ENCODE measurements at places on chromosomes 11 and 22.
A peak's percentile ranks its signal among the peaks of the same experiment; 100 is the strongest.

DNA sequence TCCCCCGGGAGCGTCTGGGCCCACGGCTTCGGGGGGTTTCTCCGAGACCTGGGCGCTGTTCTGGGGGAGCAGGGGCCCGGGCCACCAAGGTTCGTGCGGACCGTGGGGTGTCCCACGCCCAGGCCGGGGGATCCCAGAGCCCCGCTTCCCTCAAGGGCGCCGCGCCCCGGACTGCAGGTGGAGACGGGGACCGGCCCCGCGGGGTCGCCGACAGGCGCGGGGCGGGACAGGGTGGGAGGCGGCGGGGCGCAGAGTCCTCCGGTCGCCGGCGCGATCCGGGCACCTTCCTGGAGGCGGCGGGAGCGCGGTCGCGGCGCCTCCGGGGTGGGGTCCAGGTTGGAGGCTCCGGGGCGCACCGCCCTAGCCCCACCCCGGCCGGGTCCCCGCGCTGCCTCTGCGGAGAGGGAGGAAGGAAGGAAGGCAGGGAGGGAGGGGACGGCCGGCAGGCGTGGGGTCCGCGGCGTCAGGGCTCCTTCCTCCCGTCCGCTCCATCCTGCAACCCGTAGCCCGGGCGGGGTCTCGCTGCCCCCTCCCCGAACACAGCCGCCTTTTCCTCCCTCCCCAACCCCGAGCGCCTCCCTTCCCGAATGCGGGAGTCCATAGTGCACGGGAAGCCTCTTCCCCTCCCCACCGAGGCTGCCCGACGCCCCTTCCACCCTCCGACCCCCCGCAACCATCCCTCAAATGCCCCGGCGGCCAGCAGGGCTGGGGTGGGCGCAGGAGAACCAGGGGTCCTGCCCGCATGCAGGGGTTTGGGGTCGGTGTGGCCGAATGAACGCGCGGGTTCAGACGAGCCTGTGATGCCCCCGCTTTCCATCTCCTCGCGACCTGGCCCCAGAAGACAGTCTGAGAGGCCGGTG, 4.3 kb upstream of the ZBED4 start:
- no peak for DNase-seq

DNA sequence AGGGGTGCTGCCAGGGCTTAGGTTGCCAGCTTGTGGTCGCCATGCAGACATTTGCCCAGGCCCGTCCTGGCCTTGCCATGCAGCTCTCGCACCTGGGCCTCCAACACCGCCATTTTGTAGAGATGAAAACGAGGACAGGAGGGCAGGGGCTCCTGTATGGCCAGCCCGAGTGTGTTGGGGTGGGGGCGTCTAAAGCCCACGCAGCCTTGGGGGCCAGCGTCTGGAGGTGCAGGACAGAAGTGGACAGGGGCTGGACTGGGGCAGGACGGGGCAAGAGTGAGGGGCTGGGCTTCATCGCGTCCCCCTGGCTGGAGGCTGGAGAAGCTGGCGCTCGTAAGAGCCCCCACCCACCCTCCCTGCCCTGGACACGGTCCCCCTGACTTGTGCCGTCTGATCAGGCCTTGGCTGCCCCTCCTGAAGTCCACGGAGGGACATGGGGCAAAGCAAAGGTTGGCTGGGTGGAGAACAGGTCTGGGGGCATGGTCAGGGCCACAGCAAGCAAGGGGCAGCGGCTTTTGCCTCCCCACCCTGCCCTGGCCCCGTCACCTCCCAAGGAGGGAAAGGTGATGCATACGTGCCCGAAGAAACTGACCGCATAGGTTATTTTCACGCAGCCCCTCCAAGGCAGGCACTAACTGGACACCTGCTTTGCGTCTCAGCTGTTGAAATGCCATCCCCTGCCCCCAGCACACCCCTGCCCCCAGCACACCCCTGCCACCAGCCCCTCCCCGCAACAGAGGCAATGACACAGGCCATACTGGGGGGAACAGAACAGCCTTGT, 815 bp downstream of the TNNT3 start:
- DNase-seq, result peak; percentile 7

GRCh38 chr11:73359341-73359740, 16.9 kb upstream of the RELT start:
- DNase-seq, result peak; percentile 89

- peak; percentile 86 for DNase-seq
These were observed 35.3 kb upstream of the NECTIN1 start for GRCh38 chr11:119764108-119764868.

DNA sequence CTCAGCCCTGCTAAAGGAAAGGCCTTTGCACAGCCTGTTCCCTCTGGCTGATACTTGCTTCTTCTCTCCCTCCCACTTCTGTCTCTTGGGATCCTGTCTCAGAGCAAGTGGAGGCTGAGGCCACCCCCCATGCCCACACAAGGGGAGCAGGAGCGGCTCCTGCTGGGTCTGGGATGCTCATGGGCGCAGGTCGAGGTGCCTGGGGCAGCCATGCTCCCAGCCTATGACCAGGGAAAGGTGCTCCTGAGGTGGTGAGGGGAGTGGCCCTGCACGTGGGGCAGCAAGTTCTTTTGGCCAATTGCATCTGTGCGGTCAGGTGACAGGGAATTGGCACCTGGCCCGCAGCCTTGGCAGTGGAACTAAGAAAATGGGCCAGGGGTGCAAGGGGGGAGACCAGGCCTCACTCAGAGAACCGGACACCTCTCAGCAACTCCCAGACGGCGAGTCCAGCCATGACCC, 1.5 kb downstream of the MAPK11 start:
- no peak for DNase-seq
